IPS DF 6.9 (cell line): ENCODE measurements at places on chromosomes 1 and 21.

DNA sequence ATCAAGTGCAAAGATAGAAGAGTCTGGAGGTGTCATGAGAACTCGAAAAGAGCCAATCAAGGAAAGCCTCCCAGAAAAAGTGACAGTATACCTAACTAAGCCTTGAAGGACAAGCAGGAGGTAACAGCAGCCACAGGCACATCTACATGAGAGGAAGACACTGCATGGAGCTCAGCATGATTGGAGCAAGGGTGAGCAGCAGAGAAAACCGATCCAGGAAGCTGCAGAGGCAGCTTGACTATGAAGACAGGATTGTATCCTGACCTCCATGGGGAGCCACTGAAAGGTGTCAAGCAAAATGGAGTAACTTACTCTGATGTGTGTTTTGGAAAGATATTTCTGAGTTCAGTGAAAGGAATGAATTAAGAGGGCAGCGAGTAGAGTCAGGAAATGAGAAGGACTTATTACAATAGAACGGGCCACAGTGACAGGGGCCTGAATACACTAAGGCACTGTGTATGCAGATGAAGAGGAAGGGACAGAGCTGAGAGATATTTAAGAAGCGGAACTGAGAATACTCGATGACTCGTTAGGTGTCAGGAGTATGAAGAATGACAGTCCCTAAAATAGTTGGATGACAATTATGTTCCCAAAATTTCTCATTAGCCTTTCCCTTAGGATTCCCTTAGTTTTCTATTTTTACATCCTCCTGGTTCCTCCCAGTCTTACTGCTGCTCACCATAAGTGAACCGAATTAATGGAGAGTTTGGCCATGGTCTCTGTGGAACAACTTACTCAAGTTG, 139.3 kb upstream of the NFIA start:
- no peak for DNase-seq

GRCh38 chr1:114112775-114113174, 40.9 kb downstream of the SYT6 start:
- DNase-seq: no peak

GRCh38 chr1:67390041-67390887, 39.9 kb downstream of the SERBP1 start:
- DNase-seq: no peak

DNA sequence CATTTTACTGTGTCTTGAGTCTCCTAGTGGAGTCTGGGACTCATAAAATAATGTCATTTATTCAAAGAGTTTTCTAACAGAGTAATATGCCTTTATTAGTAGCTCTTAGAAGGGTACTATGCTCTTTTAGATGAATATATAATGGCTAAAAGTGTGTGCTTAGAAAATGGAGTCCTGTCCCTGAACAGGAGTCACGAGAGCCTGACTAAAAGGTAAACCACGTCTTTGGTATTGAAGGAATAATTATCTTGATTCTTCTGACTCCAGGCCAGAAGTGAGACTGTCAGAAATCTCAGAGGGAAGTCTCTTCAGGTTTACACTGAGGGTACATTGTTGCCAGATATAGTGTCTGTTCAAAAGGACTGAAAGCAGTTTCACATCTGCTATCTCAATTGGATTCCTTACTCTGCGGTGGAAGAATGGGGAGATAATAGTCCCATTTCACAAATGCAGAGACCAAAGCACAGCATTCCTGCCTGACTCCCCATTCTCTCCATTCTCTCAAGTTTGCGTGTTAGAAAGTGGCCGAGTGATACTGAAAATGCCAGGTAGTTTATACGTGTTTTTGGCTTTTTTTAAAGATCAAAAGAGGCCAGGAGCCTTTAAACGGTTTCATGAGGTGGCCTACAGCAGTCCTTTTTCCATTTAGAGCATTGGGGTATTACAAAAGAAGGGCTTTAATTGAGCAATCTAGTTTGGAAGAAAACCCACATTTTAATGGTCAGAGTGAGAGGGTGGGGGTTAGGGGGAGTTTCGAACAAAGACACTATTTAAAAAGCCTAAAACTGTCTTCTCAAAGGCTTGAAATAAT, 176.6 kb downstream of the VPS13D start:
- DNase-seq: no peak

GRCh38 chr1:93426181-93426580, 21.7 kb upstream of the FNBP1L start:
- DNase-seq: no peak

DNA sequence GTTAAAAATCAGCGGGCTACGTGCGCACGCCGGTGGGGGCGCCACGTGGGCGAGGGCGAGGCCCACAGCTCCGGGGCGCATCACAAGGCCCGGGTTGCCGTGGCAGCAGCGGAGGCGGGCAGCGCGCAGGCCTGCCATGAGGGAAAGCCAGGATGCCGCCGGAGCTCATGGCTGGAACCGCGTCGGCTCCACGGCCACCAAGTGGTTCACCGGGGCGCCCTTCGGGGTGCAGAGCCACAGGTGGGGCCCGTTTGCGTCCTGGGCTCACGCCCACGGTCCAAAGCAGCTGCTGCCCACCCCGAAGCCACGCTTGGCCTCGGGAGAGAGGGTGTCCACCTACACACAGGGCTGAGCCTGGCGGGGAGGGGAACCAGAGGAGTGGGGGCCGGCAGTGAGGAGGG, 4.9 kb upstream of the TTC22 start:
- no peak for DNase-seq

DNA sequence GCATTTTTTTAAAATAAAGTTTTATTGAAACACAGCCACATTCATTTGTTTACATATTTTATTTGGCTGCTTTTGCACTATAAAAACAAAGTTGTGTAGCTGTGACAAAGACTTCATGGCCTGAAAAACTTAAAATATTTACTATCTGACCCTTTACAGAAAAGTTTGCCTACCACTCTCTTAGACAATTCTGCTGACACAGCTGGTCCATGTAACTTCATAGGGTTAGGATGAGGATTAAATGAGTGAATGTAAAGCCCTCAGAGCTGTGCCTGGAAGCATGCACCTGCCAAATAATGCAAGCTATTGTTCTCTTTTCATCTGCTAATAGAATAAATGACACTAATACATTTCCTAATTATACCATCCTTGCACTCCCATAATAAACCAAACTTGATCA, 67.7 kb downstream of the FCRL5 start:
- no peak for DNase-seq

DNA sequence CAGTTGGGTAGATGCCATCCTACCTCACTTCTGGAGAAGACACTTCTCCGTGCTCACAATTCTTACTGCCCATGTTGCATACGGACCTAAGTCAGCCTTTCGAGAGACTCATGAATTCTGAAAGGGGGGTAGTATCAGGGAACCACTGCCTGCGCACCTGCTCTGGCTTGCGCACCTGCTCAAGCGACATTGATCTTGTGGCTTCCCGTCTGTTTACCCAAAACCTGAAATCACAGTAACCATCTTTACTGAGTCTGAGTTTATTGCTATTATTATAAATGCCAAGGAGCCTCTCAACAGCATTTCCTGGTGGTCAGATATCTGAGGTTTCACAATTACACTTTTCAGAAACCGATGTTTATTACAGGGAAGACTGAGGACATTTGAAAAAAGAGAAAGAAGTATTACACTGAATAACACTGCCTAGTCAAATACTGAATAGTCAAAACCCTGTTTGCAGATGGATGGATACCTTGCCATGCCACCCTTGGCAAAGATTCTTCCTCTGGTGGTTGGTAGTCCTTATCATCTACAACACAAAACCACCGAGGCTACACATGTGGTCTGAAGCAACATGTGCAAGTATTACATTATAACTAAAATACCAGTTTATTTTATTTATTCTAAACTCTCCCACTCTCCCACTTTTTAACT, 208.7 kb downstream of the SIPA1L2 start:
- DNase-seq: no peak

- DNase-seq: peak; percentile 18
Measured at GRCh38 chr1:96236156-96236739, 485.3 kb upstream of the PTBP2 start.

GRCh38 chr1:172398193-172398592, 22.3 kb upstream of the C1orf105 start:
- DNase-seq: no peak

- no peak for DNase-seq
Measured at GRCh38 chr21:42520628-42521253, 7.1 kb downstream of the SLC37A1 start.

DNA sequence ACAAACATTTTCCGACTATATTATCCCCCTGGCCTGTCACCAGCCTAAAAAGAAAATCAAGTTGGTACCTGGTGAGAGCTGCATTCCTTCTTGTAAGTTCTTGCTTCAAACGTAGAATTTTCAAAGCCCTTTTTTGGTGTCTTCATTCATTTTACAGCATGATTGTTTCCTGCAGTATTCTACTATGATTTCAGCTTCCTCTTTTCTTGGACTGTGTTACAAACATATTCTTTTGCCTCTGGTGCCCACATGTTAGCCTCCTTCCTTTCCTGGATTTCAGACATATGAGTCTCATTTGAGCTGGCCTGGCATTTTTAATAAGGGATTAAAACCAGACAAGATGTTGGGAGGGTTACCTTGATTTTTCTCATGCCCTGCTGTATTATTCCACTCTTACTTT, 142.5 kb downstream of the PIGK start:
- no peak for DNase-seq

DNA sequence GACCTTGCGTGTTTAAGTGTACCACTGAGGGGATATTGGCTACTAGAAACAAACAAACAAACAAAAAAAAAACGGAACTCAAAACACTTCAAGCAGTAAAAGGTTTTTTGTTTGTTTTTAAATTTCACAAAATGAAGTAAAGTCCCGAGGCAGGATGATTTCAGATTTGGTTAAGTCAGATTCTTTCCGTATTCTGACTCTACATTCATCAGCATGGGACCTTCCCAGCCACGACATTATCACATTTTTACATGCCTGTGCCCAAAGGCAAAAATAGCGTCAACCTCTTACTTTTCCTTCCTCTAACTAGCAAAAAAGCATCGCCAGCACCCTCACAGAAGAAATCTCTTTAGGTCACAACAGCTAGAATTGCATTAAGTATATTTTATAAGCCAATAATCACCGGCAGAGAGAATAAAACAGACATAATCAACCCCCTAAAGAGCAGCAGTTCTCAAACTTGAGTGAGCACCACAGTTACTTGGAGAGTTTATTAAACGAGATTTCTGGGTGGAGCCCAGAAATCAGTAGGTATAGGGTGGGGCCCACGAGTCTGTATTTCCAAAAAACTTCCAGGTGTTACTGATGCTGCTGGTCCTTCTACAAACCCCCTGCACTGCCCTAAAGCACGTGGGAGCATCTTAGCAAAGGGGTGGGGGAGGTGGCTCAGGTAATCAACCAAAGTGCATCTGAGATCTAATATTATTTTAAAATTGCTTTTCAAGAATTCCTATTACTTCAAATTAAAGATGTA, 227.6 kb downstream of the RGS7 start:
- DNase-seq: no peak

- no peak for DNase-seq
Measured at GRCh38 chr21:30243691-30244090, 27.8 kb upstream of the CLDN8 start.

DNA sequence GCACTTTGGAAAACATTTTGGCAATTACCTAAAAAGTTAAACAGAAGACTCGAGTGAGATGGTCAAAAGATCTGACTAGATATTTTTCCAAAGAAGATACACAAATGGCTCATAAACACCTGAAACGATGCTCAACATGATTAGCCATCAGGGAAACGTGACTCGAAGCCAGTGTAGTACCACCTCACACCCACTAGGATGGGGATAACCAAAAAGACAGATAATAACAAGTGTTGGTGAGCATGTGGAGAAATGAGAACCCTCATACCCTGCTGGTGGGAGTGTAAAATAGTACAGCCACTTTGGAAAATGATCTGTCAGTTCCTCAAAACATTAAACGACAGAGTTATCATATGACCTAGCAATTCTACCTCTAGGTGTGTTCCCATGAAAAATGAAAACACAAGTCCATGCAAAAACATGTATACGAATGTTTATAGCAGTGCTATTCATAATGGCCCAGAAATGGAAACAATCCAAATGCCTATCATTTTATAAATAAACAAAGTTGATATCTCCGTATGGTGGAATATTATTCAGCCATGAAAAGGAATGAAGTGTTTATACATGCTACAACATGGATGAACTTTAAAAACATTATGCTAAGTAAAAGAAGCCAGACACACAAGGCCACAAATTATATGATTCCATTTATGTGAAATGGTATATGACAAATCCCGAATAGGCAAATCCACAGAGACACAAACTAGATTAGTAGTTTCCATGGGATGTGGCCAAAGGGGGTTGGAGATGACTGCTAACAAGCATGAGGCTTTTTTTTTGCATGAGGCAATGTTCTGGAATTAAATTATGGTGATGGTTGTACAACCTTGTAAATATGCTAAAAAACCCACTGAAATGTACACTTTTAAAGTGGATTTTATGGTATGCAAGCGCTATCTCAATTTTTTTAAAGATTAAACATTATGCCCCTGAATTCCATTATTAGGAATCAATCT, 625.3 kb downstream of the KIF26B start:
- no peak for DNase-seq

DNA sequence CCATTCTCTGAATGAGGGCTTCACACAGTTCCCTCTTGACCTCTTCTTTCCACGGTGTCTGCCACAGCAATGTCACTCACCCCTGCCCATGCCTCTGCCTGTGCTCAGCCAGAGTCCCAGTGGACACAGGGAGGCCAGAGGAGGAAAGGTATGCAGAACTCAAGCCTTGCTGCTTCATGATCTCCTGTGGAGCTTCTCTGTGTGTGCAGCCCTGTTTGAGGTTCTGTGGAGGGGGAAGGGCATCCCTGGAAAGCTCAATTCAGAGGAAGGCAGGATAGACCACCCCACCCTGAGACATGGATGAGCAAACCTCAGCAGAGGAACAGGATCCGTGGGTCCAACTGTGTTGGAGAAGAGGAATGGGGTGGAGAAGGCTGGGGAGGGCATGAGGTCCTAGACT, 2.0 kb downstream of the HCN3 start:
- DNase-seq: no peak

DNA sequence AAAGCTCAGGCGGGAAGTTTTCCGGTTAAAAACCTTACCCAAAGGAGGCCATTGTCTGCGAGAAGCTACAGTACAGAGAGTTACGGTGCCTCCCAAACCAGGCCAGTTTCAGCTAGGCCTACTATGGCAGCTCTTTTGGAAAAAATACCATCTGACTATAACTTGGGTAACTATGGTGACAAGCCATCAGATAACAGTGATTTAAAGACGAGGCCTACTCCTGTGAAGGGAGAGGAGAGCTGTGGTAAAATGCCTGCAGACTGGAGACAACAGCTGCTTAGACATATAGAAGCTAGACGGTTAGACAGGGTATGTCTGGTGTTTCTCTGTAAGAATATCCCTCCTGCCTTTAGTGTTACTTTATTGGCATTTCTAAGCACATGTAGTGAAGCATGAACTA, 165.9 kb downstream of the LRRC40 start:
- DNase-seq: no peak

GRCh38 chr1:62321446-62321845, 2.2 kb upstream of the KANK4 start:
- DNase-seq: no peak

GRCh38 chr1:65812065-65812464, 19.4 kb downstream of the PDE4B start:
- no peak for DNase-seq

- no peak for DNase-seq
Measured at GRCh38 chr1:51728611-51729155, 111.8 kb downstream of the OSBPL9 start.

GRCh38 chr21:41611966-41612606, 104.1 kb upstream of the TMPRSS2 start:
- peak; percentile 43 for DNase-seq
